ENCODE measurements at places on chromosomes 7 and 10.

DNA sequence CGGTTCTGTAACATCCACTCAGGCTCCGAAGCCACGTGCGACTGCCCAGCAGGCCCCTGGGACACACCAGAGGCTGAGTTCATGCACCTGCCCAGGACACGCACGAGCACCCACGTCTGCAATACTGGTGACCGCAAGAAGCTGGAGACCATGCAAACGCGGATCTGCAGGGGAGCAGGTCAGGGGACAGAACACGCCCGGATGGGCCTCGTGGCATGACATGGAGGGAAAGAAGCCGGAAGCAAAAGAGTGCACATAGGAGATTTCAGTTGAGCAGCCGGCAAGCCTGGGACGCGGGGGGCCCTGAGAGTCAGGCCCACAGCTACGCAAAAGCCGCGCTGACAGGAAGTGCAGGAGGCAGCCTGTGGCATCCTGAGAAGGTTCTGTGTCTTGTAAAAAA is 73.7 kb downstream of the FOXL3 start:
- DNase-seq = no peak

DNA sequence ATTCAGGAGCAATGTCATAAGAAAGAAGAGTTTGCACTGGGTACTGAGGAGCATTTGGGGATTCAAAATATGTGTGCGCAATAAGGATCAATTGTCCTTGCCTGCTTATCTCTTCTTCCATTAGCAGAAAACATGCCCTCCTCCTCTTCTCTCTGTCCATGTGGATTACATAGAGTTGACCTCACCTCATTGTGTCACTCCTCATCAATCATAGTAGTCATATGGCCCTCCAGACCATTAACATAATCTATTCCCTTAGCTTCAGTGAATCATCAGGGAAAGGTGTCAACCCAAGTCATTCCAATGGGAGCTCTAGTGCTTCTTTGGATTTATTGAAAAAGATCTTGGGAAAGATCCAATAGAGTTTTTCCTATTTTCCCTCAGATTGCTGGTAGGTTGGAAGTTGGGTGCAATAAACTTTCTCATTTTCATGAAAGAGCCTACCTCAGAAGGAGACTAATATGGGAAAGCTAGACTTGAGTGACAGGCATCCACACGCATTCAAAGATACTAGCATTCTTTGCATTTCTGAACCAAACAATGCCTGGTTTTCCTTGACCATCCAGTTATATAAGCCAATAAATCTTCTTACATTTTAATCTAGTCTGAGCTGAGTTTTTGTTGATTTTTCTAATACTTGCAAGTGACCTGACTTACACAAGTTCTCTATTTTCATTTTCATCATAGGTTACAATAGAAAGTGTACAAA is 71.5 kb upstream of the FAM13C start:
- no peak for DNase-seq

DNA sequence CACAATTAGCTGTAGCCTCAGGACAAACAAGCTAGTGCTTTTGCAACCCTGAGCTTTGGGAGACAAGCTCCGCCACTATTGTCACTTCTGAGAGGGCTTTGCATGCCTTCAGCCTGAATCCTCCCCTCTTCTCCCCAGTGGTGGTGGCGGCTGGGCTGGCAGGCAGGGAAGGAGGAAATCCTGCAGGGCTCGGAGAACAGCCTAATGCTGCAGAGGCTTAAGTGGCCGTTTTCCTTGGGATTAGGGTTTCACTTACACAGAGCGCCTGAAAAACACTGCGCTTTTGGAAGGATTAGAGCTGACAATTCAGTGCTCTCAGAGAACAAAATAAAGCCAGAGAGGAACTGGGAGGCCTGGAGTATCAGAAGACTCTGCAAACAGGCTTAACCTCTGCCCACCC is 71.3 kb downstream of the PAX2 start:
- DNase-seq = no peak

- no peak for DNase-seq
Measured at GRCh38 chr7:25868509-25868908, 283.5 kb upstream of the NFE2L3 start.

- DNase-seq = no peak
Measured at GRCh38 chr7:41786404-41786803, 83.5 kb upstream of the INHBA start.

- no peak for DNase-seq
Measured at GRCh38 chr10:21515361-21516241, 9.9 kb downstream of the SKIDA1 start.

DNA sequence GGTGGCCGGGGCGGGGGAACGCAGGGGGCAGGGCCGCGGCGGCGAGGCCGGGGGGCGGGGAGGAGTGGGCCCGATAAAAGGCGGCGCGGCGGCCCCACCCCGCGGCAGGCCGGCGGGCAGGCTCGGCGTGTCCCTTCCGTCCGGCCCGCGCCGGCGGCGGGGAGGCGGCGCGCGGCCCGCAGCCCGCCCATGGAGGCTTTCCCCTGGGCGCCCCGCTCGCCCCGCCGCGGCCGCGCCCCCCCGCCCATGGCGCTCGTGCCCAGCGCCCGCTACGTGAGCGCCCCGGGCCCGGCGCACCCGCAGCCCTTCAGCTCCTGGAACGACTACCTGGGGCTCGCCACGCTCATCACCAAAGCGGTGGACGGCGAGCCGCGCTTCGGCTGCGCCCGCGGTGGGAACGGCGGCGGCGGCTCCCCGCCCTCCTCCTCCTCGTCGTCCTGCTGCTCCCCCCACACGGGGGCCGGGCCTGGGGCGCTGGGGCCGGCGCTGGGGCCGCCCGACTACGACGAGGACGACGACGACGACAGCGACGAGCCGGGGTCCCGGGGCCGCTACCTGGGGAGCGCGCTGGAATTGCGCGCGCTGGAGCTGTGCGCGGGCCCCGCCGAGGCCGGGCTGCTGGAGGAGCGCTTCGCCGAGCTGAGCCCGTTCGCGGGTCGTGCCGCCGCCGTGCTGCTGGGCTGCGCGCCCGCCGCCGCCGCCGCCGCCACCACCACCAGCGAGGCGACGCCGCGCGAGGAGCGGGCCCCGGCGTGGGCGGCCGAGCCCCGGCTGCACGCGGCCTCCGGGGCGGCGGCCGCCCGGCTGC is at the start of gene NANOS1:
Gene NANOS1, plus strand, starts transcription at position 102 of the 808 bp plus-strand sequence. Its CDS starts 88 bp downstream, at position 190.
- DNase-seq = no peak

GRCh38 chr7:81333004-81333403 is 414.2 kb upstream of the SEMA3C start:
- DNase-seq = no peak

DNA sequence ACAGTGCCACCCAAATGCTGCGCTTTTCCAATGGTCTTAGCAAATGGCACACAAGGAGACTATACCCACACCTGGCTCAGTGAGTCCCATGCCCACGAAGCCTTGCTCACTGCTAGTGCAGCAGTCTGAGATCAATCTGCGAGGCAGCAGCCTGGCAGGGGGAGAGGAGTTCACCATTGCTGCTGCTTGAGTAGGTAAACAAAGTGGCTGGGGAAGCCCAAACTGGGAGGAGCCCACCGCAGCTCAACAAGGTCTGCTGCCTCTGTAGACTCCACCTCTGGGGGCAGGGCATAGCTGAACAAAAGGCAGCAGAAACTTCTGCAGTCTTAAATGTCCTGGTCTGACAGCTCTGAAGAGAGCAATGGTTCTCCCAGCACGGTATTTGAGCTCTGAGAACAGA is 891.2 kb downstream of the PCDH15 start:
- no peak for DNase-seq

DNA sequence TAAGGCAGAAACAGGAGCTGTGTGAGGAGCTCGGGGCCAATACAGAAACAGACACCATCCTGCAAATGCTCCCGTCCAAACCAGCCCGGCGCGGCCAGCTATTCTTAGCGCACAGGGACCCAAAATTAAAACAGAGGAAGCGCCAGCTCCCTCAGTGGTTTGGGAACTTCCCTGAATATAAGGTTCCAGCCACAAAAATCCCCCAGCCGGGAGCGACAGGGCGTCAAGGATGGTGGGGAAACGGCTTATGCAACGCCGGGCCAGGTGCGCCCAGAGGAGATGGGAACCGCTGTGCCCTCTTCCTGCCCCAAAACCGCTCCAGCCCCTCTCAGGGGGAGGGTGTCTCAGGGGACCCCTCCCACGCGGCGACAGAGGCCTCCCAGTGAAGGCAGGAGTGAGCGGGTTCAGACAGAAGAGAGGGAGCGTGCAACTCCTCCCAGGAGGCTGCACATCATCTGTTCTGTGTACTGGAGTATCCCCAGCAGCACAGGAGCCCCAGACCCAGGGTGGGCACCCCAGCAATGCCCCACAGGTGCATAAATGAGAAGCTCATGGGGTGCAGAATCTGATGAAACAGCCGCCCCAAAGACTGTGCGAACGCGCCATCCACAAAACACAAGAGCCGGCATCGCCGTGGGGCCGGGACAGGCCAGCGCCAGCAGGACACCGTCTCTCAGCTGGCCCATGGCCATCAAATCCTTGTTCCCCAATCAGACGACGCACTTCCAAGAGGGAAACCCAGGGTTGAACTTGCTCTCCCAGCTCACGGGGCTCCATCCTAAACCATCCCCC is 73.9 kb upstream of the PDGFA start:
- no peak for DNase-seq

DNA sequence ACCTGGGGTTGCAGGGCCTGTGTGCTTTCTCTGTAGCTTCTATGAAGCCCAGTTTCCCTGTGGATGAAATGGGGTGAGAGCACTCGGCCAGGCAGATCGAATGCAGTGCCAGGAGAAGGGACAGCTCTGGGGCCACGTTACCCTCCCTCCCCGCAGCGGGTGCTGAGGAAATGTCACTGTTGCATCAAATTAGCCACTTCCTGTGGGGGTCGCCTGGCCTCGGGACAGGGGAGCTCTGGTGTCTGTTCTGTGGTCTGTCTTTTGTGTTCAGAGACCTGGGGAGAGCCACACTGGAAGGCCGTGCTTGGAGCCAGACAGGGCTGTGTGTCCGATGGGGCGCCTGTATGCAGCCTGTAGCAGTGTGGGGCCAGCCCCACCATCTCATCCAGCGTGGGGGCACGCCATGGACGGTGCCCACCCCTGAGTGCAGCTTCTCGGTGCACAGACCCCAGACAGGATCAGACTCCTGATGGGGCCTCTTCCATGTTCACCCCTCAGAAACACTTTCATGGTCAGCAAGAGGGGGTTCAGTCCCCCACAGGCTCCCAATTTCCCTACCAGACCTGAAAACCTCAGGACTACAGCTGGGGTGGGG is 13.6 kb downstream of the TTYH3 start:
- no peak for DNase-seq

DNA sequence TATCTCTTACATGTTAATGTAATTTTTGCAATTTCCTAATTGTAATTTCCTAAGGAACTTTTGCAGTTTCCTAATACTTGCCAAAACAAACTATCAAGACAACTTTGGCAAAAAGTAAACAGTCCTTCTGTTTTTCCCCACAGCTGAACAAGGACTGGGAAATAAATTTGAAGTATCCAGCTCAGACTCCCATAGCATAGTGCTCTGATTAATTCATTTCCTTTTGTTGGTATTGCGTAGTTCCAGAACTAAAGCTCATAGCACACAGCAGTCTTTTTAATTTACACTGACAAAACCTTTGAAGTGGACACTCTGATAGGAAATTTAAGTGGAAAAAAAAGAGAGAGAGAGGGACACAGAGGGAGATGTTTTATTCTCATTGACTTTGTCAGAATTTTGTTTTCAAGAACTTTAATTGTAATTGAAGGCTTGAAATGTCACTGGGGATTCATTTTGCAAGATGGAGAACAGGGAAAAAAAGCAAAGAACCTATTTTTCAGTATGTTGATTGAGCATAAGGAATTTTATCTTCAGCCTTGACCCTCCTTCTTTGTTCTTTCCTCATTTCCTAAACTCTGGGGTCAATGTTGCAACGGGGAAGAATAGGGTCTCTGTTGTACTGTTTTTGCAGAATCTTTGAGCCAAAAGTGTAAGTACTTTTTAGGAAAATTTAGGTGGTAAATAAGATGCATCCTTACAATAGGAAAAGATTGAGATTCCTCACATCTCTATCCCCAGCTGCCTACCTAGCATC is 232.2 kb upstream of the NPSR1 start:
- DNase-seq = no peak

GRCh38 chr7:79968077-79968648 is 166.5 kb upstream of the GNAI1 start:
- DNase-seq = no peak

DNA sequence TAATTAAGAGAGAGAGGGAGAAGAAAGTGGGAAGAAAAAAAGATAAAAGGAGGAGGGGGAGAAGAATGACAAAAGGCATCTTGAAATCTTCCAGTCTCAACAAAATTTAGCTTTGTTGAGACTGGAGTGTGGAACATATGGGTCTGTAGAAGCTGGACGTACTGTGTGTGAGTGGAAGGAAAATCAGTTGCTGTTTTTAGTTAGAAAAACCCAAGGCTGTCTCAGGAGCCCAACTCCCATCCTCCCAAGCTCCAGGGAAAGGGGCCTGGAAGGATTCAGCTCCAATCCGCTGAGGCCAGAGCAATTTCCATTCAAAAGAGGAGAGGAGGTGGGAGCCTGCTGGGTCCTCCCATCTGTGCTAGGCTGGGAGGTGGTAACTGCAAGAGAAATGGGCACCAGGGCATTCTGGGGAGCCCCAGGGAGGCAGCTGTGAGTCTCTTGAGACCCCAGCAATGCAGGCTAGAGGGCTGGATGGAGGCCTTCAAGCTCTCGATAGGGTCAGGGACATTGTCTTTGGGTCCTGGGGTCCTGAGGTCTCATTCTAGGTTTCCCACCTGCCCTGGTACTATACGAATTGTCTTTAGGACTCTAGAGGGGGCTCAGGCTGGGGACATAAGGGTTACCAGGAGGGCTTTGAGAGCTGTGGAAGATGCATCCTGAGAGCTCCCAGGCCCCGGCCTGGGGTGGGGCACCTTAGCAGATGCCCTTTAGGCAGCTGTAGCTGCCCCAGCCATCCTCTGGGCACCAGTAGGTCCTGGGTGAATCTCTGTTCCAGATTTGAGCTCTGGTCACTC is 21.4 kb downstream of the ADCYAP1R1 start:
- DNase-seq = no peak

- DNase-seq = no peak
Measured at GRCh38 chr7:138602451-138602850, 98.7 kb downstream of the SVOPL start.

DNA sequence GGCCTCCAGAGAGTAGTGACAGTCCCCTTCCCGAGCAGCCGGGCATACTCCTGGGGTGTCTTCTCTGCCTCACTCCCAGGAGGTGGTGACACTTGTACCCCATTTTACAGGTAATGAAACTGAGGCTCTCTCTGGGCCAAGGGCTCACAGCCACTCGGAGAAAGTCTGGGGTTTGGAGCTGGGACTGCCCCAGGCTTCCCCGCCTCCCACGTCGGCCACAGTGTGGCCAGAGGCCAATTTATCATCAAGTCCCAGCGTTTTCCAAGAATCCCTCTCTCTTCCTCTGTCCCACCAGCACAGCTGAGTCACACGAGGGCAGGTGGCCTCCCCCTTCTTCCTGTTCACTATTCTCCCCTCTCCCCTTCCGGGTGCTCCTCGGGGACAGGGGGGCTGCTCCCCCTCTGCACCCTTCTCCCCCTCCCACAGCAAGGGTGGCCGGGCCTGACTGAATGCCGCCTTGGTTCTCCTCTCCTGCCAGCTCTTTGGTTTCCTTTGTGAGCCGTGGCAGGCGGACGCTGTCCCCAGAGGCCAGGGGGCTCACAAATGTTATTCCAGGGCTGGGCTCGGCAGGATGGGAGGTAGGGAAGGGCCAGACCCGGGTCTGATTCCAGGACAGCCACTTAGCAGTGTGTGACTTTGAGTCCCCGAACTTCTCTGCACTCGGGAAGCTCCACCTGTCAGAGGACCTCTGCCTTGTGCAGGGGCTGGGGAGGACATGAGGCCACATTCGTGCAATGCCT is 17.7 kb downstream of the CLIP2 start:
- no peak for DNase-seq

- no peak for DNase-seq
Measured at GRCh38 chr10:113736576-113736975, 14.9 kb upstream of the PLEKHS1 start.

- no peak for DNase-seq
Measured at GRCh38 chr7:129698516-129699418, 87.2 kb downstream of the NRF1 start.

- no peak for DNase-seq
Measured at GRCh38 chr7:157898802-157899505, 562.1 kb downstream of the DNAJB6 start.

Data from NCI-H1694 (cell line).